ENCODE measurements at places on chromosomes 3 and 15.
A peak's percentile ranks its signal among the peaks of the same experiment; 100 is the strongest.

GRCh38 chr15:95843241-95843910 lies 487.1 kb upstream of the NR2F2 start:
- peak; percentile 50 for DNase-seq

DNA sequence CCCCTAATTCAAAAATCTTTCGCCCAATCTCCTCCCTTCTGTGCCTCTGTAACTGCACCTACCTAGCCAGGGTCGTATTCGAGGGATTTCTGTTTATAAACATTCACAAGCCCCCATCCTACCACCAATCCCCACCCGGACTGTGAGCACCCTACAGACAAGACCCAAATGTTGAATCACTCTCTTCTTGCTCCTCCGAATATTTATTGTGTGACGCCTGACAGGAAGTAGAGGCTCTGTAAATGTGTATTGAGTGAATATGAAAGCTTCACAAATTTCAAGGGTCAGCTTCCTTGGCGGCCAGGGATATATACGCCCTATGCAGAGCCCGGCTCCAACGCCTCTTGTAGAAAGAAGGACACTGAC lies 1.6 kb downstream of the BDH1 start:
- no peak for DNase-seq

GRCh38 chr3:95226437-95226836 lies 1163.6 kb downstream of the NSUN3 start:
- no peak for DNase-seq

DNA sequence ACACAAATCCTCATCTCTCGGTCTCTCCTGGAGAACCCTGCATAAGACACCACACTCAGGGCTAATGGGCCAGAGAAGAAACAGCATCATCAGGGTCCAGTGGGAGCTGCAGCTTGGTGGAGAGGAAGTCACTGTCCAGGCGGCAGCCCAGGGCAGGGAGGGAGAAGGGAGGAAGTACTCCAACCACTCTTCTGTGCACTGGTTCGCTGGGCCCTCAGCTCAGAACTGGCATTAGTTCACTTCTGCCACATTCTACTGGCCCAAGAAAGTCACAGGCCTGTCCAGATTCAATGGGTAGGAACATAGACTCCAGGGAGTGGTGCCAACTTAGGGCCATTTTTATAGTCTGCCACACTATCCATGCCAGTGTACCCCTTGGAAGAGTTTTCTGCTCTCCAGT lies 169.0 kb downstream of the ABHD5 start:
- DNase-seq = no peak

DNA sequence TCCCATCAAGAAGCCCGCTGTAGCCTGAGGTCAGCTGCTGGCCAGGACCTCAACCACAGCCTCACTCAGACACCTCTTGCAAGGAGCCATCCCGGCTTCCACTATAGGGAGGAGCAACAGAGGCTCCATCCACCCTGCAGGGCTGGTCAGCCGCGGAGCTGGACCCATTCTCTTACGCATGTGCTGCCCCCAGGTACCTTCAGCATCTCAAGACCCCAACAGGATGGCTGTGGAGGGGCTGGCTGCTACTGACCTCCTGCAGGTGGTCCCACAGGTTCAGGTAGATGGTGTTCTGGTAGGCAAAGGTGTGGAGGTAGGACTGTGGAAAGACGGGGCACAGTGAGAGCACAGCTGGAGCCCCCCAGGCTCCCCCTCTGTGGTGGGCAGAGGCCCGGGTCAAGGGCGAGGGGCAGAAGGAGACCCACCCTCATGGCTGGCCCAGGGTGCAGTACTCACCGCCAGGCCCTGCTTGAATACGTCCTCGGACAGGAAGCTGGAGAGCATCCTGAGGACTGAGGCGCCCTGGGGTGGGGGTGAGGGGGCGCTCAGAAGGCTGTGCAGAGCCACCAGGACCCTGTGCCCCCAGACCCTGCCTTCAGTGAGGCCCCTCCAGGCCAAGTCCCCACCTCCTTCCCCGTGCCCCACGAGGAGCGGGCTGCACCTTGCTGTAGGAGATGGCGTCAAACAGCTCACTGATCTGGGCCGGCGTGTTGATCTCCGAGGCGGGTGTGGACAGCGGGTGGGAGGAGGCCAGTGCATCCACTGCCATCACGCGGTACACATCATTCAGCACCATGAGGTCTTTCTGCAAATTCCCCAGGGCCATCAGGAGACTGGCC lies 11.4 kb downstream of the ANPEP start:
- DNase-seq = no peak

DNA sequence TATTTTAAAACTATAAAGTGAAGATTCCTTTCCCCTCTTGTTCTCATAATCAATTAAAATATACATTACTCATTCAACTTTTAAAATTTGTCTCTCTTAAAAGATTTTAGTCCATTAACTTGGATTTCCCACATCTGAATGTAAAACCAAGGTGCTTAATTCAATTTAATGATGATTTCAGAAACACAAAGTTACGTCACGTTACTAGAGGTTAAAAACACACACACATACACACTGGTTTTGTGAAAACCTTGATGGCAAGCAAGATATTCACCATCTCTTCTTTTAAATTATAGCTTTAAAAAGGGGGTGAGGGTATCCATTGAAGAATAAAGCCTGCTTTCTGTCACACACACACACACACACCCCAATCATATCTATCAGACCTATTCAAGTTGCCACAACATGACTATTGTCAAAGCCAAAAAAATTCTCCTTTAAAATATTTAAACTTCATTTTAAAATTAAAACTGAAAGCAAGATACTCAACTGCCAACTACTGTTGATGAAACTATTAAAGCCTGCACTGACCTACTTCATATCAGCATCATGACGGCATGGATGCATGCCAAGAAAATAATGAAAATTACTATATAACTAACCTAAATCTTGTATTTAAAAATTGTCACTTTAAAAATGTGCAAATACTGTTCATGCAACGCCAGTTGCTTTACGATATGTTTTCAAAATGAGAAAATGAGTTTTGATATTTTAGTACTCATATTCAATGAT lies 2.1 kb downstream of the RFX7 start:
- DNase-seq = no peak

DNA sequence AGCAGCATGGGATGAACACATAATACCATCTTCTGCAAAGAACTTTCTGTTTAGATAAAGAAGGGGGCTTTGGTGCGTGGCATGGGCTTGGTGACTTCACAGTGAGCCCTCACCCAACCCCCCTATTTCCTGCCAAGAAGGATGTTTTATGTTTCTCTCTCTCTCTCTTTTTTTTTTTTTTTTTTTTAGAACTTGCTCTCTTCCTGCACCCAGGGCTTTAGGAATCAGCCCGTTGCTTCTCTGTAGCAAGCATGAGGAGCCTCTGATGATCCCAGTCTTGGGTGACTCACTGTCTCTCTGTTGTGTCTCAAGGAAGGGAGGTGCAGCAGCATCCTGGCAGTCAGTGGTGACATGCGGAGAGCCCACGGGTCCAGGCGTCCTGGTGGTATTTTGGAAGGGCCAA lies 49.1 kb downstream of the CCK start:
- no peak for DNase-seq

DNA sequence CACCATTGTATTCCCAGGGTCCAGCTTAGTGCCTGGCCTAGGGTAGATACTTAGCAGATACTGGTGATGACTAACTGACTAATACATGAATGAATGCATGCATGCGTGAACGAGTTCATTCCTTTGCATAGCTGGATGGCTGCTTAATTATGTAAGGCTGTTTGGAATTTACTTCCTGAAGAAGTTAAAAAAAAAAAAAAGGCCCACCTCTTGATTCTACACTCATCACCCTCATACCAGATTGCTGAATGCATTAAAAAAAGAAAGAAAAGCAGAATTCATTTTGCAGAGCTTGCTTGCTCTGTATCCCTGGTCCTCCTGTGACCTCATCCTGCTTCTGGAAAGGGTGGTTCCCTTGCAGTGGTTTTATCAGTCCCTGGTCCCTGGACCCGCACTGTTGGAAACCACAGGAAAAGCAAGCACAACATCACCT lies 277.6 kb upstream of the CFAP20DC start:
- DNase-seq = no peak

- no peak for DNase-seq
Observed at GRCh38 chr3:77456906-77457305, 417.0 kb downstream of the ROBO2 start.
